Immature natural killer cell (primary cell): ENCODE measurements at places on chromosomes 6 and 20. TPM values are rescaled to one million over a fixed set of nuclear protein-coding genes. Genes with fewer than 3 reads are reported as not detected.
A peak's percentile ranks its signal among the peaks of the same experiment; 100 is the strongest.

PABPC1L gene
- not detected for polyA plus RNA-seq

DNA sequence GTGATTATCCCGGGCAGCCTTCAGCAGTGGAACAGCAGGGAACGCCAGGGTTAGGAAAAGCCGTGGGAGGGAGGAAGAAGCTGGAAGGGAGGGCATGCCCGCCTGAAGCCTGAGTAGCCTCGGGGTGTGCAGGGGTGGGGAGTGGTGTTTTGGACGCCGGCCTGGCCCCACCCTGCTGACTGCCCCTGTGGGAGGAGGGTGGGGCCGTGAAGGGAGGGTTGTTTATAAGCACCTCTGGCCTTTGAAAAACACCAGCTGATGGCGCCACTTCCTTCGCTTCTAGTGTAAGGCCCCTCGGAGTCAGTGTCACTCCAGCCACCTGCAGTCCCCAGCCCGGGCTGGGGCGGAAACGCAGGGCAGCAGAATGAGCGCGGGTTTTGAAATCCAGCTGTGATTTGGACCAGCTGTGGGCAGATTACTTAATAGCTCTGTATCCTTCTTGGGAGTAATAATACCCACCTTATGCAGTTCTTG is 52.8 kb upstream of the BMP6 start:
- no peak for DNase-seq

- no peak for DNase-seq
These were observed 35.4 kb downstream of the AGPAT4 start for GRCh38 chr6:161238500-161238899.

DNA sequence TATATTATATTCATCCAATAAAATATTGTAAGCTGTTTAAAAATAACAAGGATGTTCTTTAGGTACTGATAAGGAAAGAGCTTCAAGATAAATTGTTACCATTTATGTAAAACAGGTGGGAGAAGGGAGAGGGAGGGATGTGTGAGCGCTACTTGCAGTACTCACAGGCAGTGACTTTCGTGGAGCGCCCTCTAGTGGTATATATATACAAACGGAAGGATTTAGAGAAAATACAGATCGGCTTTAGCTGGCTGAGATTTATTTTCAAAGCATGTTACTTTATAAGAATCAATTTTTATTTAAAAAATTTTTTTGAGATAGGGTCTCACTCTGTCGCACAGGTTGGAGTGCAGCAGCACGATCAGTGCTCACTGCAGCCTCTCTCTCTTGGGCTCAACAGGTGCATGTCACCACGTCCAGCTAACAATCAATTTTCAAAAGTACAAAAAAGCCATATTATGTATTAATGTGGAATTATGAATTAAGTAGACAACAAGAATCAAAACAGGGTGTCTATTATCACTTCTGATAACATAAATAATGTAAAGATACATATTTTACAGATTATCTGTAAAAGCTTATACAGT is 3.3 kb upstream of the MOG start:
- DNase-seq: peak; percentile 65

DNA sequence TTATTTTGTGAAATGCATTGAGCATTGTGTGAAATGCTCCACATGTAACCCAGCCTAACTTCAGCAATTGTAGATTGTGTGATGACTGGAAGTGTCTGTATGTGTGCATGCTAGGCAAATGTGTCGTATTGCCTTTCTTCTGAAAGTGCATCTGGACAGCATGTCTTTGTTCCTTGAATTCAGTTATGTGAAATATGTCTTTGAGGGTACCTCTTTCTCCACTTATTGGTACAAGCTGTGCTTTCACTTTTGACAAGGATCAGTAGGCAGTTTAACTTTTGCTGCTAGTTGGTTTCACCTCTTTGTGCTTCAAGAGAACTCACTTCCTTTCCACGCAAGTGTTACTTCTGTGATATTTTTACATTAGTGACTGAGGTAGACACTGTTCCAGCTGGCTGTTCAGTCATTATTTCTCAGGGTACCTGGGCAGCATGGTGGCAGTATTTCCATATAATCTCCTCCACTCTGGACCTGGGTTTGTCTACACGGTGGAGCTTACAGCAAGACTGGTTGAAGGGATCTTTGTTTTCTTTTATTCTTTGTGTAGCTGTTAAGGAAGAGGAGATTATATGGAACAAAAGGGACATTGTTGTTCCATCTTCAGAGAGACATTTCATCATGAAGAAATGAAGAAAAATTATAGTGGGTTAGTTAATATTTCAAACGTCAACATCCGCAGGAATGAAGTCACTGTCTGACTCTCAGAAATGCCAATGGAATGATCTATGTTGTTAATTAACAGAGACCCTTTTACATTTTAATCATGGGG is 175.4 kb downstream of the UTRN start:
- peak; percentile 24 for DNase-seq

GRCh38 chr6:153099636-153100035 is 31.4 kb downstream of the RGS17 start:
- DNase-seq: no peak

DNA sequence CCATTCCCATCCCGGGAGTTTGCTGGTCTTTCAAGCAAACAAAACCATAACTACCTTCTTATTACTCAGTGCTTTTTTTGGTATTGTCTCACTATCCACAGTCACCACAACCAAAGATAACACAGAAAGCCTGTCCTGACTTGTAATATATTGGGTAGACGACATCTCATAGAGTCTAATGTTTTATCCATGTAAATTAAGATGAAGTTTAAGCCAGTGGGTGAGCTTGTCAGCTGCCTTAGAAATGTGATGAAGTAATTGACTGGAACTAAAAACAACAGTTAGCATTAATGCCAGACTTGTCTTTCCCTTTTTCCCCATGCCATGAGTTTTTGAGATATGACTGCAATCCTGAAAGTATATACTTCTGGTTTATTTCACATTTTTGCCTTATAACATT is 282.7 kb upstream of the PRDM1 start:
- no peak for DNase-seq

DNA sequence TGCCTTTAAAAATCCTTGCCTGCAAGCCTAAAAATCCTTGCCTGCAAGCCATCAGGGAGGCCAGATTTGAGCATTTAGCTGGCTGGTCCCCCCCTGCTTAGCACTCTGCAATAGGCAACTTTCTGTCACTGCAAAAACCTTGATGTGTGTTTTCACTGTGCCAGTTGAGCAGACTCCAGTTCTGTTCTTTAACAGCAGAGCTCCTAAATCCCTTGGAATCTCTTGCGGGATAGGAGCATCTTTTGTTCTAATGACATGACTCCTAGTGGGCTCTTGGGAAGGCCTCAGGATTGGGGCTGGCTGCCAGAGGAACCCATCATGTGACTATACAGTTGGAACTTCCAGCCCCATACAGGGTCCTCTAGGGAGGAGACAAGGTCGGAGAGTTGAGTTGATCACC is 50.4 kb downstream of the FAM184A start:
- no peak for DNase-seq

DNA sequence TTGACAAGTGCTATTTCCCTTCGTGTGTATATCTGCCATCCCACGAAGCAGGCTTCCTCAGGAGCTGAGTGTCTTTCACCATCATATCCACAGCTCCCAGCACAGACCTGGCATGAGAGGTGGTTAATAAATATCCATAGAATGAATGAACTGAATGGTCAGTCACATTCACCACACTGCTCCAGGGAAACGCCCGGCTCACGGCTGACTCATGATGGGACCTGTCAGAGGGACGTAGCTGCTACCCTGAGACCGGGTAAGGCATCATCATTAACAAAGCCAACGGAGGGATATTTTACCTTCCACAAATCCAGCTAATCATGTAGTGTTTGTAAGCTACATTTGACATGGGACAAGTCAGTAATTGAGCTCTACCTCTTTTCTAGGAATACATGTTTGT is 12.5 kb downstream of the AGPAT4 start:
- no peak for DNase-seq

DNA sequence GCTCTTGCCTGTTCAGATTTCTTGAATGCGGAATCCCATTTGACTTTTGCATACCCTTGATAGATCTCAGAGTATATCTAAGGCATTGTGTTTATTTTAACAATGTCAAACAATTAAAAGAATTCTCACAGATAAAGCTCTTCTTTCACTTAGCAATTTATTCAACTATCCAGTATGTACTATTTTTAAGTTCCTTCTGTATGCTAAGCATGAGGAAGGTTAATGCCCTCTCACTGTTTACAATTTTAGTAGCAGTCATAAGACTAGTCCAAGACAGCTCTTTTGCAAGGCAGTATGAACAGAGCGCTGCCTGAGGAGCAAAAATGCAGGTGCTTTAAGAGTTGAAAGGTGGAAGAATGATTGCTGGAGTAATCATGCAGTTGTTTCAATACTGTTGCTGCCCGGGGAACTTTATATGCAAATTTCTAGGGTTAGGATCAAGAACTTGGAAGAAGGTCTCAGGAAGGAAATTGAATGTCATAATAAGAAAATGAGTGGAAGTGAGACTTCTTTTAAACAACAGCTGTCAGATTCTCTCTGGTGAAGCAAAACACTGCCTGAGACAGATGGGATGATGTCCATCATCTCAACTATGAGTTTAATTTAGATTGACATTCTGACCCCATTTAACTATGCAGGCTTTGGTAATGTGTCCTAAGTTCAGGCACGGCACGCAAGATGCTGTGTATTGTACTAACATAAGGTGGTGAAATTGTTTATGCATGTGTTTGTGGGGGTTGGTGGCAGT is 1303.5 kb upstream of the CITED2 start:
- DNase-seq: no peak

DNA sequence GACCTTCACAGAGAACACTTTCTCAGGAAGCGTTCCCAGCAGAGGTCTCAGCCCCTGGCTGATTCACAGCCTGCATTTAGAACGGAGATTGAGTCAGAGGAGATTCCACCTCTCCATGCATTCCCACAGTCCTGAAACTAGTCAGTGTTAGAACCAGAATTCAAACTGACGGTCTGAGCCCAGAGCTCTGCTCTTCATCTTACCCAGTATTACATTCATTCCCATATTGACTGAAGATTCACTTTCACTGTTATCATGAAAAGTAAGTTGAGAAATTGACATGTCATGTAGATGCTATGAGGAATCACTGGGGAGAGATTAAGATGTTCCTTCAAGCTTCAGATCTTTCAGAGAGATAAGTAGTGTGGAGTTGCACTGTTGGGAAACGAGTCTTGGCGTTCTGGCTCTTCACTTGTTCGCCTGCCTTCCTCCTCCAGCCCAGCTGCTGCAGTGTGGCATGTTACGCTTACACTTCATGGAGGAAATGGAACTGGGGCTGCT is 28.3 kb downstream of the MAS1 start:
- no peak for DNase-seq

CLVS2 gene
- not detected for polyA plus RNA-seq

- no peak for DNase-seq
These were observed 5.2 kb upstream of the MMS22L start for GRCh38 chr6:97288188-97288587.

POU3F2 gene
- not detected for polyA plus RNA-seq

GRCh38 chr6:126267626-126268025 is 72.3 kb upstream of the CENPW start:
- no peak for DNase-seq

- DNase-seq: no peak
These were observed 19.8 kb downstream of the ABCF1 start for GRCh38 chr6:30591008-30591407.

GRCh38 chr20:36885356-36885755 is 9.4 kb downstream of the TLDC2 start:
- no peak for DNase-seq

BCAS4 gene
- polyA plus RNA-seq: 24.1 TPM

DNA sequence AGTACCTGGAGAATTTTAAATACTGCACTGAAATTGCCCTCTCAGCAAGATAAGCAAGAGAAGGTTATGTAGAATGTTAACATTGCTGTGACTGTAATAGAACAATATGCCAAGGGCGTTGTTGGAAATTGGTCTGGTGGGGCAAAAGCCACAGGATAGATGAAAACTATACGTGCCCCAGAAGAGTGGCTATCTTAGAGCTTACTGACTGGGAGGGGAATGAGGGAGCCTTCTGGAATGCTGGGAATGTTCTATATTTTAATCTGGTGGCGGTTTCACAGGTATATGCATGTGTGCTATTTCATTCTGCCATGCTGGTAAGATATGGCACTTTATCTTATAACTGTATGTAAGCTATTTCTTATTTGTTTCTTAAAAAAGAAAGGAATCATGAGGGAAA is 35.2 kb upstream of the YWHAB start:
- DNase-seq: no peak

LYRM2 gene
- 56.5 TPM for polyA plus RNA-seq

GRCh38 chr6:150296890-150297289 is 71.9 kb upstream of the IYD start:
- DNase-seq: no peak

GRCh38 chr20:49508435-49509199 is 26.1 kb upstream of the KCNB1 start:
- peak; percentile 19 for DNase-seq

DNA sequence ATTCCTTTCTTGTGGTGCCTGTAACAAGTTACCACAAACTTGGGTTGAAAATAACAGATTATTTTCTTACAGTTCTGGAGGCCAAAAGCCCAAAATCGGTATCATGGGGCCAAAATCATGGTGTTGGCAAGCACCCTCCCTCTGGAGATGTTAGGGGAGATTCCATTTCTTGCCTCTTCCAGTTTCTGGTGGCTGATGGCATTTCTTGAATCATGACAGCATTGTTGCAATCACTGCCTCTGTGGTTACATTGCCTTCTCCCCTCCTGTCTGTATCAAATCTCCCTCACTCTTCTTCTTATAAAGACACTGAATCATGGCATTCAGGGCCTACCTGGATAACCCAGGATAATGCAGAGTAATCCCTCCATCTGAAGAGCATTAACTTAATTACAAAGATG is 17.9 kb upstream of the TENT5A start:
- no peak for DNase-seq

TMEM170B gene
- polyA plus RNA-seq: 0.59 TPM

- DNase-seq: peak; percentile 6
These were observed 47.1 kb downstream of the DST start for GRCh38 chr6:56595490-56596122.

- DNase-seq: no peak
These were observed 350.7 kb upstream of the RNF24 start for GRCh38 chr20:4366076-4366475.

DNA sequence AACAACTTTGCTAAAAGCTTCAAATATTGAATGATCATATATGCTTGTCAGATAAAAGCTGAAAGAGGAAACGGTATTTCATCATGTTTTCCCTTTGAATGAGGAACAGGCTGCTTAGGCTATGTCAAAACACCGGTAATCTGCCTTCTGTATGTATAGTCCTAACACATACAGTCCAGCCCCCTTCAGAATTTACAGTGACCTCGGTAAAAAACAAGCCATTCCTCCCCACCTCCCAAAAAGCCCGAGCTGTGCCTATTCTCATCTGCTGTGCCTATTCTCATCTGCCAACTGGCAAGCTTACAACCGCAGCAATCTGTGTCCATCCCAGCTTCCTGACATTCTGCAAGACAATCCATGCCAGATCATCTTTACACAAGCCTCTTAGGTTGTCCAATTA is 26.8 kb upstream of the UBE2J1 start:
- DNase-seq: no peak

DEF6 gene
- polyA plus RNA-seq: 90.7 TPM

GRCh38 chr6:136250686-136251008 is 536 bp upstream of the MTFR2 start:
- no peak for DNase-seq

DNA sequence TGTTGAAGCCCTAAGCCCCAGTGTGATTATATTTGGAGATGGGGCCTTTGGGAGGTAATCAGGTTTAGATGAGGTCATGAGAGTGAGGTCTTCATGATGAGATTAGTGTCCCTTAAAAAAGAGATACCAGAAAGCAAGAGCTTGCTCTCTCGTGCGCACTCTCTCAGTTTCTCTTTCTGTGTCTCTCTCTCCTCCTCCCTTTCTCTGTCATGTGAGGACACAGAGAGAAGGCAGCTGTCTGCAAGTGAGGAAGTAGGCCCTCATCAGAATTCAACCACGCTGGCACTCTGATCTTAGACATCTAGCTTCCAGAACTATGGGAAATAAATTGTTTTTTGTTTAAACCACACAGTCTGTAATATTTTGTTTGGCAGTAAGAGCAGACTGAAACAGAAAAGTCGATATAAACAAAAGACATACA is 180.5 kb downstream of the IBTK start:
- DNase-seq: no peak
